ENCODE measurements at places on chromosomes 16 and 17.

DNA sequence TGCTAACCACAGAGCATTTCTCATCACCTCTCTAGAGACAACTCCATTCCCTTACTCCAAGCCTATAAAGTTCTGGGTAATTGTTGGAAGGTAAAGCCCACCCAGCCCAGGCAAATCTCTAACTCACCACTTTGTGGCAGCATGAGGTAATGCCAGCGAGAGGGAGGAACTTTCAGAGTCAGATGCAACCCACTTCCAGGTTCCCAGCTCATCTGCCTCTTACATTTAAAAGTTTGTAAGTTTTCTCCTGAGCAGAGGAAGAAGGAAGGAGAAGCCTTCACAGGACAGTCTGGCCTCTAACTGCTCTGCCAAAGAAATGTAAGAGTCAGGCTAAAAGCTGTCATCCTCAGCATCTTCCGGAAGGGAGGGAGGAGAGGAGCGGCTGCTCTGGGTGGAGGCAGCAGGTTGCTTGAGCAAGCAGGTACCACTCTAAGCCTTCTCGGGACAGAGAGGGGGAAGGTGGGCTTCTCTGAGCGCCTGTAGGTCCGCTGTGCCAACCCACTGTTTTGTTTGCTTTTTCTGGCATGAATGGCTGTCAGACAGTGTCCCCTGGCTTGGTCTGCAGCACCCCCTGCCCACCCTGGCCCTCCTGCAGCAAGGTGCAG lies 1.0 kb downstream of the ZNF319 start:
- peak; percentile 44 for DNase-seq

DNA sequence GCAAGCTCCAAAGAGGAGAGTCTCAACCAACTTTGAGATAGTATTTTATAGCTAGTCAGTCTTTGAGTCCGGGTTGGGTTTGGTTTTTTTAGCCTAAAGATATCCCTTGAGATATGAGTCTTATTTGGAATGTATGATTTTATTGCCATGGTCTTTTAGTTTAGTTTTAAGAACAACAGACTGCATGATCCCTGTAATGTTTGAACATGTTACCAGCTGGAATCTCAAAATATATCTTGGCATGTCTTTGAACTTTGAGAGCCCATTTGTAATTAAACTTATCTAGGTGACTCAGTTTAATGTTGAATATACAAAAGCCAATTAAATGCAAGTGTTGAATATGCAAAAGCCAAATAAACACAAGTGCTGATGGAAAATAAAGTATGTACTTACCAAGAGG lies 100.6 kb downstream of the TANGO6 start:
- DNase-seq = no peak

GRCh38 chr17:28949185-28950016 lies 1.9 kb downstream of the PHF12 start:
- peak; percentile 71 for DNase-seq

- DNase-seq = no peak
Observed at GRCh38 chr17:37481001-37481665, 8.6 kb upstream of the DUSP14 start.

DNA sequence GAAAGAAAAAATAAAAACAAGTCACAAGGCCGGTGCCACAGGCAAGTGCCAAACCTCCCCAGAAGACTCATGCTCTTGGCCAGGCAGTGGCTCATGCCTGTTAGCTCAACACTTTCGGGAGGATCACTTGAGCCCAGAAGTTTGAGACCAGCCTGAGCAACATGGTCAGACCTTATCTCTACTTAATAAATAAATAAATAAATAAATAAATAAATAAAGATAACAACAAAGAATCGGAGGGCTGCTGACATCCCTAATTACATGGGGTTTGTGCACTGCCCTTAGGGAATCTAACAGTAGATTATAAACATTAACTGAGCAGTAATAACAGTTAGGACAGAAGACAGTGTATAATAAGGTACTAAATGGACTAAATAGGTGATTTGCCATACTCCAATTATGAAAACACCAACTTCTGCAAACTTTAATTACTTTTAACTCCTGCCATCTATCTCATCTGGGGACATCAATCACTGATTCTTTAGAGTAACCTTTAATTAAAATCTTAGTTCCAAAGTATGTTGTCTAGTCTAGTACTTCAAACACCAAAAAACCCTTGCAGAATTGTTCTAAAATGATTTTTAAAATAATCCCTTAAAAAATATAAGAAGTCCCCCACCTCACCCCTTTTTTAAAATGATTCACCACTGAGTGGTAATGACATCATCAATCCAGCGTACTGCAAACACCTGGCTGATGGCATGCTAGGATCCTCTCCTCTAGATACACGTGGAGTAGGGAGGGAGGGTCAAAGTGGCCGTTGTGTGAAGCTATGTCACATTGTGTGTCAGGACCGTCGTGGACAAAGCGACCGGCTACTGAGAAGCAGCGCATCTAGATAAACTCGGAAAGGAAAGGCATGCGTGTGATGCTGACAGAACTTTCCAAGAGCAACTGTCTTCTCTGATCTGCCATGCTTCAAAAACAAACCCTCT lies 28.5 kb downstream of the CYTH1 start:
- no peak for DNase-seq

DNA sequence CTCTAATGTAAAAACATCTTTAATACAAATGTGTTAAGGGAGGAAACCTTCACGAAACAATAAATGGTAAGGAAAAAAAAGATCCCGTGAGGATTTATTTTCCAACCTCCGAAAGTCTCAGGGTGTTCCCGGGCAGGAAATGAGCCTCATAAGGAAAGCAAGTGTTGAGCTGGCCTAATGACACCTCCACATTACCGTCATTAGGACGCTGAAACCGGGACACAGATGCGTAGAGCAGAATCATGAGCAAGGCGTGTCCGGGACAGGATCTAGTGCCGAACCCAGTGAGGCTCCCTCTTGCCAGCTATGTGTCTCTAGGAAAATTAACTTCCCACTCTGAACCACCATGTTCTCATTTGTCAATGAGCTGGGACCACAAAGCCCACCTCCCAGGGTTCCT lies 22.7 kb upstream of the CYTH1 start:
- DNase-seq = no peak

DNA sequence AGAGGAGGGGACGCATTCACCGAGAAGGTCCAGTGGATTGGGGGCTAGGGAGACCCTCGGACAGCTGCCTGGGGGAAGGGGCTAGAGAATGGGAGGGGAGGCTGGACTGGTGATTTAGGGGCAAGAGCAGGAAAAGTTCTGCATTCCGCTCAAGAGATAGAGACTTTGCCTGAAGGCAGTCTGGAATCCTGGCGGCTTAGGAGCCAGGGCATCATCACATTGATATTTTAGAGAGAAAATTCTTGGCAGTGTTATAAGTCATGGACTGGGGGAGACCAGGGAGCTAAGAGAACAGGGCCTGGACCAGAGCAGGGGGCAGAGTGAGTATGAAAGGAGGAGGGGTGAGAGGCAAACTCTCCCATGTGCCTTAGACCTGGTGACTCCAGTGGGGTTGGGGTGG lies 35.8 kb downstream of the MSI2 start:
- DNase-seq = peak; percentile 24

DNA sequence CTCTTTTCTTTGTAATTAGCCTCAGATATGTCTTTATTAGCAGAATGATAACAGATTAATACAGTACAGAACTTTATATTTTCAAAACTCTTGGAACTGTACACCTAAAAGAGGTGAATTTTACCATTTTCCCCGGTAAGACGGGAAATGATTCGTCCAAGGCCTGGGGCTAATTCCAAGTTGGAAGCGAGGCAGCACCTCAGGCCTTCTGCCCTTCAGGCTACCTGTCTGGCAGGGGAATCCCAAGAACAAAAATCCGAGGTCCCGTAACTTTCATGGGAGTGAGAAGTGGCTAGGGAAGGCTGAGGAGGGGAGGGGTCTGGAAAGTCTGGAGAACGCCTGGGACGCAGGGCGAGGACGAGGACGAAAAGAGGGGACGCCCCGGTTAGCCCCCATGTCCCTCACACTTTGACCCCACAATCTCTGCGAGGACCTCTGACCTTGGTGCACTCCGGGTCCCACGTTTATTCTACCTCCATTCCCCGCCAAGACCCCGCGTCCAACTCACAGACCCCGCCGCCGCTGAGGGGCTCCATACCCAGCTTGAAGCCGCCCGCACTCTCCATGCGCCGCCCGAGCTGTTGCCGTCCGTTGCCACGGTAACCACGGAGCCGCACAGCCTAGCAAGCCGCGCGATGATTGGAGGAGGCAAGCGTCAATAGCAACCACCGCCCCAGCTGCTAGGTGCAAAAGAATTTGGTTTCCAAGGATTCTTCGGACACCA lies at the start of gene HYDIN:
HYDIN (minus strand) TSS at position 601 of the 724 bp plus-strand sequence. CDS start 43,827 bp downstream, outside the sequence.
- peak; percentile 58 for DNase-seq

- DNase-seq = no peak
Observed at GRCh38 chr17:47907932-47908562, 12.0 kb downstream of the SP2 start.

- no peak for DNase-seq
Observed at GRCh38 chr17:81049372-81049911, 14.5 kb downstream of the BAIAP2 start.

DNA sequence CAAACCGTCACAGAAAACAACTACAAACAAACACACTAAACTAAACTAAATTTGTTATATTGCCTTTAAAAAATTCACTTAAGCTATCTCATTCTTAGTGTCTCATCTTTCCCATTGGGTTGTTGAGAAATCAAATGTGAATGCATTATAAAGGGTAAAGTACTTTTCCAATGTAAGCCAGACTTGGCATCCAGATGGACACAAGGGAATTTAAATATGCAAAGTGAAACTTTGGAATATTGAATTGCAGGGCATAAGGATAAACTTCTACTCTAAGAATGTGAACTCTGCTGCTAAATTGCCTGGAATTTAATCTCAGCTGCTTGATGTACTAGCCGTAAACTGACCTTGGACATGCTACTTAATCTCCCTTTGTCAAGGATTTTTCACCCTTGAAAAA lies 1554.6 kb downstream of the CDH8 start:
- no peak for DNase-seq

DNA sequence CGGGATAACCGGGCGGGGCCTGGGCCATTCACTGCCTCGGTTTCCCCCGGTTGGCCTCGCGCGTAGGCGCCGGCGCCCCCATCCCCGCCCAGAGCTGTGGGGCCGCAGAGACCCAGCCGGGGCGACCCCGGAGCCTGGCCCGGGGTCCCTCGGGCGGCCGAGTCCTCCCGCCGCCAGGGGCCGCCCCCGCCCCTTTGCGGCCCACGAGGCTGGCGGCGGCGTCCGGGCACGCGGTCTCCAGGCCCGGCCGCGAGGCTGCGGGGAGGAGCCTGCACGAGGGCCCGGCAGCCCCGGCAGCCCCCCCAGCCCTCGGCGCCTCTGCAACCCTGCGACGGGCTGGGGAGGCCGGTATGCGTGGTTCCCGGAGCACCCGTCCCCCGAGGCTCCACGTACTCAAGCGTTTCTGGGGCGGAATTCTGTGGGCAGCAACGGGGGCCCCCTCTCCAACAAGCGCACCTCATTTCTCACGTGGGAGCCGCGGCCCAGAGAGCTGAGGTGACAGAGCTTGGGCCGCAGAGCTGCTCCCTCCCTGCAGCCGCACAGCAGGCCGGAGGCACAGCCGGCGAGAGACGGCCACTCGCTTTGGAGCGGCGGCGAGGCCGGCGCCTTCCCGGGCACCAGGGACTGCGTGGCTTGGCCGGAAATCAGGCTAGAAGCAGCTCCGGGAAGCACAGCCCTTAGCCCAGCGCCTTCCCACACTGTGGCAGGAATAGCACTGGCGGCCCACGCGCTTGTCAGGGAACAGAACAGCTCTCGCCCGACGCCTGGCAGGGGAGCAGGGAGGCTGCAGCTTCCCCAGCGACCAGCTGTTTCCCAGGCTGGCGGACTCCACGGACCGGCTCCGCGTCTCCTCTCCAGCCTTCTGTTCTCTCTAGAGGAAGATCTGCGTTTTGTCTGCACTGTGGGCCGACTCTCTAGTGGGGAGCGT lies 867 bp upstream of the LIMD2 start:
- DNase-seq = peak; percentile 39

DNA sequence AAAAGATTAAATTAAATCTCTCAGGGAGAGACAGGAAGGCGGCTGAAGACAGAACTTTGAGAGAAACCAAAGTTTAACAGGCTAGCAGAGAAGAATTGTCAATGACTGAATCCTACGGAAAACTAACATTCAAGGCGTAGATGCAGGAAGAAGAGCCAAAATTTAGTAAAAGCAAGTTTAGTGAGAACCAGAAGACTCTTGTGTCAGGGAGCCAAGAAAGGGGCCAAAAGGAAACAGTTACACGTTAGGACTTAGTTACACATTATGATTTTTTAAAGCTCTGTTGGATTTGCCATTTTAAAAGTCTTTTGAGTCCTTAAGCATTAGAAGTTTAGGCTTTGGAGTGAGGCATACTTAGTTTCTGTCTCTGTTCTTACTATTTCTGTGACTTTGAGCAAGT lies 164.6 kb downstream of the CHD9 start:
- no peak for DNase-seq

- DNase-seq = peak; percentile 81
Observed at GRCh38 chr17:57671667-57672632, 73.1 kb downstream of the CCDC182 start.

- no peak for DNase-seq
Observed at GRCh38 chr17:46910179-46910927, 12.6 kb upstream of the GOSR2 start.

DNA sequence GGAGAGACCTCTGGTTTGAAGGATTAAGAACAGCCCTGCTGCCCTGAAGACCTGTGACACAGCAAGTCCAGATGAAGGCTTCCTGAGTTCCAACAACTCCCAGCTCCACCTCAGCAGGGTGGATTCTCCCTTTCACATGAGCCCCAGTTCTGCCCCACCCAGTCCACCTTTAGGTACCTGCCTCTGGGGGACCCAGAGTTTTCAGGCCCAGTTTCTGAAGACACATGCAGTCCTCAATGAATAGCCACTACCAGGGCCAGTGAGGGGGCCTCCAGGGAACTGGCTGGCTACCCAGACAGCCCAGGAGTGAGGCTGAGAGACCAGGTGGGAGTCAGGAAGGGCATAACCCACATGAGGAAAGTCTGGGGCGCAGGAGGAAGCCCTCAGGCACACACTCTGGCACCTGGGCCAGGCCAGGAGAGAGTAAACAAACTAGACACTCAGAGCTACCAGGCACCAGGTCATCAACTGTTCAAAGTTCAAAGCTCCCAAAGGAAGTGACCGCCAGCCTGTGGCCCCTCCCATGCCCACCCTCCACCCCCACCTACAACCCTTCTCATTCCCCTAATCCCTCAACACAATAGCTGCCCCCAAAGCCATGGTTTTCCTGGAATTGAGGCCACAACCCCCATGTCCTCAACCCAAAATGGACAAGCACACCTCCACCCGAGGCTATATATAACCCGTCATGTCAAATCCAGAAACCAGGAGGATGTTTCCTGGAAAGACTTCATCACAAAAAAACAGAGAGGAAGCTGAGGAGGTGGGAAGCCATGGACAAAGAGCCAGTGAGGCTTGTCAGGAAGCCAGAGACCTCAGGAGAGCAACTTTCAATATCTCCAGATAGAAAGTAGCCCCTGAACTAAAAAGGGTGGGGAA lies 2.1 kb downstream of the MYO18A start:
- no peak for DNase-seq

- DNase-seq = peak; percentile 94
Observed at GRCh38 chr17:43388359-43389045, 10.3 kb upstream of the ARL4D start.

DNA sequence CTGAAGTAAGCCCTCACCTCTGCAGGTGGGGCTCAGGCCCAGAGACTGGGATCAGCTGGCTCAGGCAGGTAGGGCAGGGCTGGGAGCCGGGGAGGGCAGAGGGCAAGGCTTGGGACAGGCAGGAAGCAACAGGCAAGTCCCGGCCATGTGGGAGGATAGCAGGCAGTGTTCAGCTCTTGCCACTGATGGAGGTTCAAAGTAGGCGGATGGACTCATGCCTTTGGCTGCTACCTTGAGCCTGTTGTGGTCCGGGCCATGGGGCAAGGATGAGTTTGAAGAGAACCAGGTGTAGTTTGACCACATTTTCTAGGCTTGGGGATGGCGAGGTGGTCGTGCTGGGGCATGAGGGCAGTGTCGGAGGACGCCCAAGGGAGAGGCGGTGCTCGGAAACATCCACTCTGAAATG lies 2.7 kb downstream of the PRCD start:
- no peak for DNase-seq

All from EL (cell line).